ENCODE measurements at places on chromosomes 5 and 9. TPM values are rescaled to one million over a fixed set of nuclear protein-coding genes. Genes with fewer than 3 reads are reported as not detected.

ANP32B gene
- 4.0 TPM for total RNA-seq

SSNA1 gene
- 29.8 TPM for total RNA-seq

SLC36A2 gene
- not detected for total RNA-seq

SHOC1 gene
- not detected for total RNA-seq

FCN2 gene
- 124 TPM for total RNA-seq

ESM1 gene
- 0.28 TPM for total RNA-seq

IL3 gene
- total RNA-seq = not detected

TAS2R1 gene
- not detected for total RNA-seq

PCDHA6 gene
- total RNA-seq = not detected

TLX3 gene
- total RNA-seq = not detected

- H3K4me1 ChIP-seq = no peaks in the 10 kb centered on the region
- no peaks in the 10 kb centered on the region for H3K27me3 ChIP-seq
- no peak overlapping the region for H3K4me3 ChIP-seq
- DNase-seq = no peak
- no peaks in the 10 kb centered on the region for H3K36me3 ChIP-seq
These were observed 1114.9 kb upstream of the C9orf72 start for GRCh38 chr9:28688172-28688571.

GRCh38 chr5:110625376-110625999 lies 101.0 kb downstream of the TMEM232 start:
- H3K27ac ChIP-seq = no peak overlapping the region
- no peak for DNase-seq
- H3K36me3 ChIP-seq = no peaks in the 10 kb centered on the region
- no peaks in the 10 kb centered on the region for H3K27me3 ChIP-seq

GRCh38 chr5:131195696-131196095 lies 25.0 kb downstream of the LYRM7 start:
- H3K27me3 ChIP-seq = no peaks in the 10 kb centered on the region
- no peak overlapping the region for H3K4me3 ChIP-seq
- H3K36me3 ChIP-seq = no peaks in the 10 kb centered on the region
- no peak for DNase-seq
- H3K4me1 ChIP-seq = no peaks in the 10 kb centered on the region
- H3K27ac ChIP-seq = no peak overlapping the region

DNA sequence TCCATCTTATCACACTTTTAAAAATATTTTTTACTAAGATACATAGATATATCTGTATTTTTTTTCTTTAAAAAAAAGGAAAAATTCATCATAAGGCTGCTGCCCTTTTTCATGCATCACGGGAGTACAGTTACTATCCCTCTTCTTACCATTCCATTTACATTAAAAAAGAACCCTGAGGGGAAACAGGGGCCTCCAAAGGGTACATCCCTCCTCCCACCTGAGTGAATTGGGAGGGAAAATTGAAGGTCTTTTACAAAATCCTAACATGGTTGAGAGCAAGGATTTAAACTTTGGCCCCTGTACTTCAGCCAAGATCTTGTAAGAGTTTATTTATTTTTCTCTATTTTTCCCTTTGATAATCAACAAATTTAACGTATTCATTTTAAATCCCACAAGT lies 319.2 kb downstream of the MLLT3 start:
- no peak for DNase-seq
- H3K27me3 ChIP-seq = no peaks in the 10 kb centered on the region
- H3K36me3 ChIP-seq = no peaks in the 10 kb centered on the region
- H3K4me3 ChIP-seq = no peak overlapping the region
- no peak overlapping the region for H3K27ac ChIP-seq
- no peaks in the 10 kb centered on the region for H3K4me1 ChIP-seq

DNA sequence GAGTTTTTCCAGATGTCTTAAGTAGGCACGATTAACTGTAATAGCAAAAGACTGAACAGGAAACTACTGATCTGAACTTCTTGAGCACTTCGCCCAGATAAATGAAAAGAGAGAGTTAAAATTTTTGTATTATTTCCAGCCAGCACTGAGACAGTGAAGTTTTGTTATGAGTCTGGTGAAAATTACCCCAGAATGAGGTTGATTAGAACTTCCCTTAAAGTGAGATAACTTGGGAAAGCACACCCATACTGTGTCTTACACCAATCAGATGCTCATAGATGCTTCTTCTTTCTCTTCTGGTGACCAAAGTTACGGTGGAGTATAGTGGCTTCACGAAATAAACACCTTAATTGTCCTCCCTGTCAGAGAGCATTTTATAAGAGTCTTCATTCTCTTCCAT lies 131.8 kb upstream of the SLC12A2 start:
- H3K36me3 ChIP-seq = no peaks in the 10 kb centered on the region
- no peak overlapping the region for H3K4me3 ChIP-seq
- no peaks in the 10 kb centered on the region for H3K27me3 ChIP-seq
- H3K27ac ChIP-seq = no peak overlapping the region
- H3K4me1 ChIP-seq = no peaks in the 10 kb centered on the region

GRCh38 chr5:56983593-56984361 lies 31.9 kb upstream of the MIER3 start:
- no peak for DNase-seq
- H3K4me3 ChIP-seq = no peak overlapping the region
- H3K36me3 ChIP-seq = no peaks in the 10 kb centered on the region
- no peak overlapping the region for H3K27ac ChIP-seq

- no peaks in the 10 kb centered on the region for H3K4me1 ChIP-seq
- no peak overlapping the region for H3K4me3 ChIP-seq
- DNase-seq = no peak
- no peaks in the 10 kb centered on the region for H3K36me3 ChIP-seq
These were observed 473.6 kb upstream of the FTMT start for GRCh38 chr5:121378046-121378445.

GRCh38 chr5:91976451-91976850 lies 593.3 kb upstream of the ARRDC3 start:
- no peak for DNase-seq
- H3K4me3 ChIP-seq = no peak overlapping the region
- no peaks in the 10 kb centered on the region for H3K4me1 ChIP-seq
- H3K27me3 ChIP-seq = no peaks in the 10 kb centered on the region

GRCh38 chr9:25684321-25684720 lies 6.1 kb upstream of the TUSC1 start:
- H3K4me1 ChIP-seq = no peaks in the 10 kb centered on the region
- no peaks in the 10 kb centered on the region for H3K27me3 ChIP-seq
- no peaks in the 10 kb centered on the region for H3K36me3 ChIP-seq
- no peak overlapping the region for H3K27ac ChIP-seq

GRCh38 chr5:103472830-103473229 lies 89.8 kb downstream of the NUDT12 start:
- H3K36me3 ChIP-seq = no peaks in the 10 kb centered on the region
- H3K27me3 ChIP-seq = no peaks in the 10 kb centered on the region
- no peak overlapping the region for H3K27ac ChIP-seq
- DNase-seq = no peak
- H3K4me3 ChIP-seq = no peak overlapping the region

- peaks cover 2% of the 10 kb centered on the region for H3K36me3 ChIP-seq
- peaks cover 15% of the 10 kb centered on the region for H3K4me1 ChIP-seq
These were observed 51.2 kb downstream of the USP20 start for GRCh38 chr9:129886226-129887174.

GRCh38 chr9:133276923-133277322 lies 1.9 kb upstream of the ABO start:
- H3K27ac ChIP-seq = no peak overlapping the region
- no peak overlapping the region for H3K4me3 ChIP-seq
- H3K4me1 ChIP-seq = peaks cover 5% of the 10 kb centered on the region
- no peaks in the 10 kb centered on the region for H3K27me3 ChIP-seq
- no peaks in the 10 kb centered on the region for H3K36me3 ChIP-seq

DNA sequence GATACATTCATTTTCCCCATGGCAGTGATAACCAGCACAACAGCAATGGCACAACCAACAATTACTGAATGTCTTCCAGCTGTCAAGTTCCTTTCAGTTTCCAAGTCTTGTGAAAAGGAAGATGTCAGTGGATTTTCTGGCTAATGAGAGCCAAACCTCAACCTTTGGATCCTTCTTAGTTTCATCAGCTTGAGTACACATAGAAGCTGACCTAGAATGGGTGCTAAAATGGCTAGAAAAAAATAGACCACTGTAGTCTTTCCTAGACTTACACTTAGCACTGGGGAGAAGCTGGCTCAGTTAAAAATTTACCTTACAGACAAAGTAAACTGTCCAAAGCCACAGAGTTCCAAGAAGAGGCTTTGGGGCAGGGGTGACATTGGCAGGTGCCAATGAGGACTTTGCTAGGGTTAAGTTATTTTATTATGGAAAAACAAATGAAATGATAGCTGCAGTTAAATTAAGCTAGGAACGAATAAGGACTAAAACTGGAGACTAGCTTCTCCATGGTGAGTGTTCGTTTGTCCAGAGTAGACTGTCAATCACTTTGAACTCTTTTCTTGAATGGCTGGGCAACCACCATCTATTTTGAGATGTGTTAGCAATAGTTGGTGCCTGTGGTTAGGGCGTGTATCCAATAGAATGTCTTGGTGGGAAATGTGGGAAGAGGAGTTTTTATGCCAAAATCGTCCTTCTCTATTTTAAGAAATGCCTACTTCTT lies 25.9 kb upstream of the TXN start:
- no peaks in the 10 kb centered on the region for H3K36me3 ChIP-seq
- DNase-seq = no peak
- no peaks in the 10 kb centered on the region for H3K27me3 ChIP-seq

DNA sequence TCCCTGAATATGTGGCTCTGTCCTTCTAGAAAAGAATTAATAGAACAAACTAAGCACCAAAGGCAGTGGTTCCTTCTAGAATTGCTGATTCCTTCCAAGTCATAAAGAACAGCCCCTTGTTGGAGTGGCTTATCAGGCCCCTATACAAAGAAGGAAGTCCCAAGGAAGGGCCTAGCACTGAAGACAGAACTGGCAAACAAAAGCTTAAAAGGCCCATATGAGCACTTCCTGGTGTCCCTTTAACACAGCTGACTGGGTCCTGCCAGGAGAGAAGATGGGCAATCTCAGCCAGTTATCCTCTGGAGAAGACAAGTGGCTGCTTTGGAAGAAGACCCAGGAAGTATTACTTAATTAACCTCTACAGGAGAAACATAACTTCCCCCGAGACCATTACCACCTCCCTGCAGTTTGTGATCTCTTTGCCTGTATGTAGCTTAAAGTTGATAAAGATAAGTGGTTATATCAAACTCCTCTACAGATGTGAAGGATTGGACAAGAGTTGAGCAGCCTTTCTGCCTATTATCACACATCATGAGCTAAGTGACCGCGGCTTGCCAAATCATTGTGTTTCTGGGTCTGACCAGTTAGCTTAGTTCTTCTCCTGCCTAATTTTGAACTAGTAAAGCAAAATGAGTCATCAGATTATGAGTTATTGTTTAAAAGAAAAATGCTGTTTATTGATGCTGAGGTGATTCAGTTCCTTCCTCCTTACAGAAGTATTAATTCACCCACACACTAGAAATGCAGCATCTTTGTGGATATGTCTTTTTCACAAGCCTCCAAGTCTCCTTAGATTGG lies 13.3 kb upstream of the STING1 start:
- no peaks in the 10 kb centered on the region for H3K36me3 ChIP-seq
- no peaks in the 10 kb centered on the region for H3K4me1 ChIP-seq
- no peak for DNase-seq
- H3K27ac ChIP-seq = no peak overlapping the region
- no peak overlapping the region for H3K4me3 ChIP-seq
- H3K27me3 ChIP-seq = no peaks in the 10 kb centered on the region

GRCh38 chr5:156675395-156675794 lies 174.7 kb upstream of the PPP1R2B start:
- H3K27ac ChIP-seq = no peak overlapping the region
- H3K36me3 ChIP-seq = no peaks in the 10 kb centered on the region
- no peak overlapping the region for H3K4me3 ChIP-seq
- DNase-seq = no peak
- H3K4me1 ChIP-seq = no peaks in the 10 kb centered on the region
- no peaks in the 10 kb centered on the region for H3K27me3 ChIP-seq

DNA sequence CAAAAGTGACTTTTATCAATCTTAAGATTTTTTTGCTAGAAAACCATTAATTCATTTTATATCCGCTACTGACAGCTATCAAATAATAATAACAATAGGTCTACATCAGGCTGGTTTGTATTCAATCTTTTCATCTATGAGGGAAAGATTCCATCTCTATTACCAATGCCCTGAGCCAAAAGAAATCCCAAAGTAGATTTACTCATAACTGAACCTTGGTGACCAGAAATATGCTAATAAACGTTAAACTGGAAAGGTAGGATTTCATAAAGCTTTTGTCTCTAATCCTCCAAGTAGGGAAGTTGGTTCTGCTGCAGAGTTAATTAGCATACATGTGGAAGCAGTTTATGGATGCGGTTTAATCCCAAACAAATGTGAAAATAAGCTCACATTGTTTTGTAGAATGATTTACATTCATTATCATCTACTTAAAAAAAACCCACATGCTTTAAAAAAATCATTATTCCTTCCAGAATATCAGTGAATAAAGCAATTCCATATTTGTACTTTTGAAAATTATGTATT lies 715.5 kb downstream of the CETN3 start:
- no peaks in the 10 kb centered on the region for H3K27me3 ChIP-seq
- no peak overlapping the region for H3K27ac ChIP-seq
- H3K4me3 ChIP-seq = no peak overlapping the region

GRCh38 chr5:116011046-116011445 lies 21.2 kb upstream of the ARL14EPL start:
- no peaks in the 10 kb centered on the region for H3K36me3 ChIP-seq
- no peak overlapping the region for H3K27ac ChIP-seq
- no peaks in the 10 kb centered on the region for H3K27me3 ChIP-seq
- no peaks in the 10 kb centered on the region for H3K4me1 ChIP-seq
- no peak overlapping the region for H3K4me3 ChIP-seq

DNA sequence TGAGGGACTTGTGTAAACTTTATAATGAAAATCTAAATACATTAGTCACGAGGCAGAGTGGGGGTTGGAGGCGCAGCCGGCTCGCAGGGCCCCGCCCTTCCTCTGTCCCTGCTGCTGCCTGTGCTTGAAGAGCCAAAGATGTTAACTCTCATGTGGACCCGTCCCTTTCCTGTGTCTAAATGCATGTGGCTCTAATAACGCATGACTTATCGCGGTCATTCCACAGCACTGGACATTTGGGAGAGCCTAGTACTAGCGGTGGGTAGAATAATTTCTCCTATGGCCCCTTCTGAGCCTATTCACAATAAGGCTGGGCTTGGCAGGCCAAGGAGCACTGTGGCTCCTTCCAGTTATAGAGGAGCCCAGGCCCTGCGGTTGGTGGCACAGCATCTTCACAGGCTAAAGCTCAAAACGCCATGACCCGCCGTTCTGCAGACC lies 82.3 kb upstream of the SIMC1 start:
- H3K27me3 ChIP-seq = no peaks in the 10 kb centered on the region
- H3K36me3 ChIP-seq = no peaks in the 10 kb centered on the region
- H3K4me1 ChIP-seq = no peaks in the 10 kb centered on the region

GRCh38 chr9:20065046-20065445 lies 276.2 kb upstream of the SLC24A2 start:
- H3K27ac ChIP-seq = no peak overlapping the region
- DNase-seq = no peak
- no peak overlapping the region for H3K4me3 ChIP-seq
- H3K27me3 ChIP-seq = no peaks in the 10 kb centered on the region
- H3K4me1 ChIP-seq = no peaks in the 10 kb centered on the region
- H3K36me3 ChIP-seq = no peaks in the 10 kb centered on the region

GRCh38 chr5:90037646-90038045 lies 371.9 kb downstream of the CETN3 start:
- H3K27ac ChIP-seq = no peak overlapping the region
- no peak overlapping the region for H3K4me3 ChIP-seq
- H3K36me3 ChIP-seq = no peaks in the 10 kb centered on the region
- DNase-seq = no peak
- H3K4me1 ChIP-seq = no peaks in the 10 kb centered on the region

GRCh38 chr9:69623276-69623675 lies 48.9 kb downstream of the APBA1 start:
- peaks cover 2% of the 10 kb centered on the region for H3K36me3 ChIP-seq
- no peak overlapping the region for H3K4me3 ChIP-seq
- no peaks in the 10 kb centered on the region for H3K27me3 ChIP-seq
- no peak overlapping the region for H3K27ac ChIP-seq
- H3K4me1 ChIP-seq = peaks cover 2% of the 10 kb centered on the region
